ENCODE measurements at places on chromosomes 13 and 19. TPM values are rescaled to one million over a fixed set of nuclear protein-coding genes. Genes with fewer than 3 reads are reported as not detected.

Gene CYP4F2
- not detected for polyA plus RNA-seq

Gene HSH2D
- 0.17 TPM for polyA plus RNA-seq

Gene CCDC70
- not detected for polyA plus RNA-seq

Gene NECTIN2
- polyA plus RNA-seq: 49.8 TPM

Gene ZNF709
- 0.63 TPM for polyA plus RNA-seq

Gene LRRC63
- not detected for polyA plus RNA-seq

Gene GAS6
- 43.7 TPM for polyA plus RNA-seq

Gene SLITRK6
- 2.2 TPM for polyA plus RNA-seq

Measured in brain (organoid and tissue), 16 donors.